ENCODE measurements at places on chromosomes 4 and X.

DNA sequence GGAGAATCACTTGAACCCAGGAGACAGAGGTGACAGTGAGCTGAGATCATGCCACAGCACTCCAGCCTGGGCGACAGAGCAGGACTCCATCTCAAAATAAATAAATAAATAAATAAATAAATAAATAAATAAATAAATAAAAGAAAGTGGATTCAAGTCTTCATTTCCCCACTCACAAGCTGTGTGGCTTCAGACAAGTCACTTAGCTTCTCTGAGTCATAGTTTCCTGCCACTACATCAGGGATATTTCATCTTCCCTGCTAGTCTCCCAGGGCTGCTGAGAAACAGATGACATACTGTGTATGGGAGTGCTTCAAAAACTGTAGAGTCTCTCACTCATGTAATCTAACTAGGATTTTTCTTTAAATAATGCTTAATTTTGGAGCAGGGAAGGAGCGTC lies 37.2 kb downstream of the TBC1D9 start:
- no peak for DNase-seq

DNA sequence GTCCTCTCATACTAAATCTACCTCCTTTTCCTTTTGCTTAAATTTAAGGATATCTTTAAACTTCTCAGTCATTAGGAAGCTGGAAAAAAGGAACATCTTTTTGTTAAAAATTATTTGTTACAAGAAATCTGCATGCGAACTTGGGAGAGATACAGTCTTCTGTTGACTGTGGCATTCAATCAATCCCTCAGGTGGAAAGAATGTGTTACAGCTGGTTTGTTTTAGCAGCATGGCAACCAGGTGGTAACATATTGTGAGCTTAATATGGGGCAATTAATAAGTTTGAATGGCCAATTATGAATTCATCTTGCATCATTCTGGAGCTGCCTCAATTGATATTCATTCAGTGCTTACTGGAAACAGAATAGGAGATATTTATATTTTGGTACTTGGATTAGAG lies 135.0 kb downstream of the GC start:
- no peak for DNase-seq

GRCh38 chrX:120311727-120312063 lies 434 bp upstream of the TMEM255A start:
- DNase-seq, result no peak

DNA sequence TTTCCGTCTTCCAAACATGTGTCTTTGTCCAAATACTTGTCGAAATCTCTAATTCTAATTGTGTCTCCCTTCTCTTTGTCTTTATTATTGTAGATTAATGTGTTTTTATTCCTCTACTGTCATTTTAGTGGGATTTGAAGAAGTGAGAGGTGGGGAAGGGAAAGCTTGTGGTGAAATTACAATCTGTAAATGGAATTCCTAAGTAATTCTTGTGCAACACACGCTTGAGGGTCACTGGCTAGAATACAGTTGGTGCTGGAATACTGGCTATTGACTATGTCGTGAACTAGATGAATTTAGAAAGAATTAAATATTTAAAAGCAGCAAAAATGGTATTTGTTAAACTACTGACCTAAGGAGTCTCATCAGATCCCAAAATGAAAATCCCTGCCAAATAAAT lies 10.7 kb upstream of the FNIP2 start:
- no peak for DNase-seq

GRCh38 chrX:15204130-15204751 lies 65.6 kb downstream of the ASB9 start:
- DNase-seq, result no peak

GRCh38 chr4:6941796-6942195 lies 32.2 kb downstream of the TBC1D14 start:
- DNase-seq, result no peak

- DNase-seq, result no peak
These were observed 13.6 kb upstream of the HELT start for GRCh38 chr4:185004562-185005218.

- no peak for DNase-seq
These were observed 171.0 kb downstream of the GALNTL6 start for GRCh38 chr4:171983935-171984805.

GRCh38 chr4:30792601-30793000 lies 72.4 kb downstream of the PCDH7 start:
- DNase-seq, result no peak

DNA sequence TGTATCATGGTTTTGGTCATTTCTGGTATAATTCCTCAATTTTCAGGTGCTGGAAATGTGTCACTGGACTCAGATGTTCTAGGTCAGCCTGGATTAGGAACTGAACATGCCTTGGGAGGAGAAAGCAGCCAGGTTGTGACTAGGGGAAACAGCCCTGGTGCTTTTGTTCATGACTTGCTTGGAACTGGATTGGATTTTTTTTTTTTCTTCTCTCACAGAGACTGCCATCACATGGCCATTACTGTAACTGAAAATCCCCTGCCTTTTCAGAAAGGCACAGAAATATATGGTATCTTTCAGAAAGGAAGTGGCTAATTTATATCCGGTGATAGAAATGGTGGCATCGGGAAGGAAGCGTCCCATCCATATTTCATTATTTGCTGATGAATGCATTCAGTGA lies 34.6 kb downstream of the SEPTIN11 start:
- DNase-seq, result no peak

DNA sequence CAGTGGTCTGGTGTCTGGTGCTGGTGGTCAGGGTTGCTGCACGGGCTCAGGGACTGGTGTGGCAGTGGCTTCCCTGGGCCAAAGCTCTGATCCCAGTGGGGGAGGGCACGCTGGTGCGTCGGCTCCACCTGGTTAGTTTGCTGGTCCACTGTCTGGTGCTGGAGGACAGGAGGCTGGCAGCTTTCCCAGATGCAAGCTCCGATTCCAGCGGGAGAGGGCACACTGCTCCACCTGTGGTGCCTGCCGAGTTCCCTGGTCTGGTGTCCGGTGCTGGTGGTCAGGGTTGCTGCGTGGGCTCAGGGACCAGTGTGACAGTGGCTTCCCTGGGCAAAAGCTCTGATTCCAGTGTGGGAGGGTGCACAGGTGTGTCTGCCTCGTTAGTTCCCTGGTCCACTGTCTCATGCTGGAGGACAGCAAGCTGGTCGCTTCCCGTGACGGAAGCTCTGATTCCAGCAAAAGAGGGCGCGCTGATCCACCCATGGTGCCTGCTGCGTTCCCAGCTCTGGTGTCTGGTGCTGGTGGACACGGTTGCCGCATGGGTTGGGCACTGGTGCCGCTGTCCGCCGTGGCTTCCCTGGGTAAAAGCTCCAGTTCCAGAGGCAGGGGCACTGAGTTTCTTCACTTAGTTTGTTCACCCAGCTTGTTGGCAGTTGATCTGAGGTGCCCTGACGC lies 5.8 kb downstream of the VMA21 start:
- no peak for DNase-seq

GRCh38 chr4:2871466-2871865 lies 27.8 kb downstream of the ADD1 start:
- no peak for DNase-seq

DNA sequence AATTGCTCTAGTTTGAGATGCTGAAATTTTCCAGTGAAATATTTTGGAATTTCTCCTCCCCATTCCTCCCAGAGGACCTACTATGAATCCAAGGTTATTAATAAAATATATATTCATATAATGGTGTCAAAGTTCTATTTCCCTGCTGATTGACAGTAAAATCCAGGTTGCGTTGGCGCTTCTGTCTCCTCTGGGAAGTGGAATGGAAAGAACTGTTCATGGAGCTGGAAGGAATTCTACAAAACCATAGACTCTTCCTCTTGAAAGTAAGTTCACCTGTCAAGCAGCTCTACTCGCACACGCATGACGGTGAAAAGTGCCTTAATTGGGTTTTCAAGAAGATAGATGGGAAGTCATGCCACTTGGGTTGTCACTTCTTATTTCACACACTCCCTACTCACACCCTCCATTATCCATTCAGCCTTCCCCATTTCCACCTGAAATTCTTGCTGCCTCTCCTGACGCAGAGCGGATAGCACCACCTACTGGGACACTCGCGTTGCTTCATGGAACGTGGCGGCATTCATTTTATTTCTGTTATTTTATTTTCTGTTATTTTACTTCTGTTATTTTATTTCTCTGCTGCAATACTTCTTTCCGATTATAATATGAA lies 351.6 kb downstream of the NLGN4X start:
- DNase-seq, result no peak

- DNase-seq, result no peak
These were observed 47.0 kb downstream of the RBPJ start for GRCh38 chr4:26367811-26368210.

GRCh38 chr4:17670423-17670822 lies 56.0 kb downstream of the MED28 start:
- DNase-seq, result no peak

- peak; percentile 16 for DNase-seq
These were observed 512 bp downstream of the NOP14 start for GRCh38 chr4:2962614-2963174.

GRCh38 chr4:114156371-114156770 lies 176.9 kb upstream of the ARSJ start:
- no peak for DNase-seq

GRCh38 chrX:136679531-136679930 lies 31.6 kb downstream of the CD40LG start:
- DNase-seq, result no peak

DNA sequence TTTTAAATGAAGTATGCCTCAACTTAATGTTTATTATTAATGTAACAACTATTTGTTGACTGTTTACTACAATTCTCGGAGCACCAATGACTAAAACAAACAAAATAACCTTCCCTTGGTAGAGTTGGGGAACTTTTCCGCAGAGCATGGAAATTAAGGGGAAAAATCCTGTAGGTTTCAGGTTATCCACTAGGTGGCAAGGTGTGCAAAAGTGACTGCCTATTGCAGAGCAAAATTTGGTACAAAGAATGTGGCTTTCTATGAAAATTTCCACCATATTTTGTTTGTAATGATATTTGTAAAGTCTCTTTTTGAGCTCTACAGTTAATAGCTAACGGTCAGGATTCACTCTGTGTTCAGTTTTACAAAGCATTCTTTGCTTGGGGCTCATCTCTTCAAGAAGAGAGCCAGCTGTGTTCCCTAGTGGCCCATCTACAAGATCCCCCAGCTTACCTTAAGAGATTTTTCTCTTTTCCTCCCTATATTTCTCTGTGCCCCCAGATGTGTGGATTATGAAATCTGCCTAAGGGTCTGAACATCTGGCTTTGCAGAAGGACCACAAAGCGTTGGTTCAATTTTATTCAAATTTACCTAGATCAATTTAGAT lies 61.1 kb downstream of the FBXO8 start:
- DNase-seq, result no peak
